Fibroblast of skin of back (primary cell): ENCODE measurements at places on chromosomes 1 and 21.

DNA sequence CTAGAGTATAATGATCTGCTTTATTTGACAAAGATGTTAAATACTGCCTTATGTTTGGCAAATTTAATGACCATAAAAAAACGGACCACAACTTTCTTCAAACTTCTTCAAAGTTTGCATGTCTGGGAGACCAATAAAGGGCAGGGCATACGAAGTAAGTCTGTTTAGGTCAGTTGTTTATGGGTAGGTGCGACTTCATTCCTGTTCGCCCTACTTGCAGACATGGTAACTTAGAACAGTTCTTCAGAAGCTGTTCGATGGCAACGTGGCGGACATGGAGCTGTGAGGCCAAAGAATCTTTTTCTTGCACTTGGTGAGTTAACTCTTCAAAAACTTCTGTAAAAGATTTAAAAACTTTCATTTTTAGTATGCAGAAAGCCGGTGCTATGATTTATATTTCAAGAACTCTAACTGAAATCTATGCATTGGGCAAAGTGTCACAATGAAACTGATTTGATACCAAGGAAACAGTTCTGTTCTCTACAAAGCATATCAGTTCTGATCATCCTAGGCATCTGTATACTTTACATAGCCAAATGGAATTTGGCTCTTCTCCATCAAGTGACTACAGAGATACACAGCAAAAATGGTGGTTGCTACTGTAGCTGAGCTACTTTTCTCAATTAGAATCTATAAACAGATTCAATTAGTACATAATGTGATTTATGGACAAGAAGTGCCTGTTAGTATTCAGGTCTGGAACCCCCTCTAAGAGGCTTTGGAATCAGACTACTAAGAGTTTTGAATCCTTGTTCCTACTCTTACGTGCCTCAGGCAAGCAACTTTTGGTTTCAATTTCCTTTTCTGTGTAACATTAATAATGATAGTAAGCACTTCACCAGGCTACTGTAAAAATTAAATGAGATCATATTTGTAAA lies 25.7 kb downstream of the C21orf91 start:
- peak; percentile 16 for DNase-seq

DNA sequence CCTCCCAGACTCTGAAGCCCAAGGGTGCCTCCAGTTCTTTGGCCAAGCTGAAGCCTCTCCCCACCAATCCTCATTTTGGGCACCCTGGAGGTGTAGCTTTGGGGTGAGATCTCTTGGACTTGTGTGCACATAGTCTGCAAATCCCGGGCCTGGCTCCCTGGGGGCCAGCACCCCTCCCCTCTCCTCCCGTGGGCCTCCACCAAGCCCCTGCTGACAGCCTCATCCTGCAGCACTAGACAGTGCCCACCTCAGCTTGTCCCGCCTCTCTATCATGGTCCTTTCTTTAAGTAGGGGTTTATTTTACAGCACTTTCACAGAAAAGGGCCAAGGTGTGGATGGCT lies 3.2 kb downstream of the GJC2 start:
- no peak for DNase-seq

DNA sequence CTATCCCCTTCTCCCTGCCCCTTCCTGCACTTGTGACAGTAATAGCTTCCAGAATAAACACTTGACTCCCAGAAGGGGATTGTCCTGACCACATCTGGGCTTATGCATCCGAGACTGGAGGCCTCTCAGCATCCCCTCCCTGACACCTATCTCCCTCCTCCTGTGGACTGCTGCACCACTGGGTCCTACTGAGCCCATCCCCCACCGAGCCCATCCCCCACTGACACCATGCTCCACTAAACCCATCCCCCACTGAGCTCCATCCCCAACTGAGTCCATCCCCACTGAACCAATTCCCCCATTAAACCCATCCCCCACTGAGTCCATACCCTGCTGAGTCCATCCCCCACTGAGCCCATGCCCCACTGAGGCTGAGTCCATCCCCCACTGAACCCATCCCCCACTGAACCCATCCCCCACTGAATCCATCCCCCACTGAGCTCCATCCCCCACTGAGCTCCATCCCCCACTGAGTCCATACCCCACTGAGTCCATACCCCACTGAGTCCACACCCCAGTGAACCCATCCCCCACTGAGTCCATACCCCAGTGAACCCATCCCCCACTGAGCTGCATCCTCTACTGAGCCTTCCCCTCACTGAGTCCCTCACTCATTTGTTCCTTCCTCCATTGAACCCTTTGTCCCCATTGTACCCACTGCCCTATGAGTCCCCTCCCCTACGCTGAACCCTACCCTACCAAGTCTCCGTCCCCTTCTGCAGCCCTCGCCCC lies 5.6 kb downstream of the PDZK1IP1 start:
- no peak for DNase-seq

GRCh38 chr1:247111259-247111699 lies 7.1 kb upstream of the ZNF669 start:
- peak; percentile 14 for DNase-seq

GRCh38 chr1:231207437-231207836 lies 33.6 kb upstream of the GNPAT start:
- no peak for DNase-seq

DNA sequence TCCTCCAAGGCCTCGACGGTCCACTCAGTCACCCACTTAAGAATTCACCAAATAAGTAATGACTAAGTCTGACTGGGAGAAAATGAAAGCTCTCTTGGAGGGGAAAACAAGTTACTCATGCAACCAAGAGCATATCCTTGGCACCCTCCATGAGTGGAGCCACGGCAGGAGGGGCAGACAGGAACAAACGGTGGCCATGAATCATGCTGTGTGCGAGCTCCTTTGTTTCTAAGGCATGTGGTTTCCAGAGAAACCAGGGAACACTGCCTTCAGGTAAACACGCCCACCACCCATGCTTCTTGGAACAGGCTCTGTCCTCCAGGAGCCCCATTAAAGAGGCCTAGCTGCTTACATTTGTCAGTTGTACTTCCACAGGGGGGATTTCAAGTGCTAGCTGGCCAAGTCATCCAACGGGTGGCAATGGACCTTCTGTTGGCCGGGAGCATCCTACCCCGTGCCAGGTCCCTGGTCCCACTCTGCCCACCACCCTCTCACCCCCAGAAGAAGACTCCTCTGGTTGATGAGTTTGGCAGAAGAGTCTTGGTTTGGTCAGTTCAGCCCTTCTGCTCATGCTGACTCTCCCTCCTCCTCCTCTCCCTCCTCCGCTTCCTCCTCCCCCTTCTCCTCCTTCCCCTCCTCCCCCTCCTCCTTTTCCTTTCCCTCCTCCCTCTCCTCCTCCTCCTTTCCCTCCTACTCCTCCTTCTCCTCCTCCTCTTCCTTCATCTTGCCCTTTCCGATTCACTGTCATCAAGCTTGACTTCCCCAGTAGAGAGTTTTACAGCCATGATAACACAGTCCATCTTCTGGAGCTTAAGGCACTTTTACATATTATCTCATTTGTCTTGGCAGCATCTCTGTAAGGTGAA lies 107.6 kb downstream of the CCDC185 start:
- DNase-seq, result peak; percentile 78

DNA sequence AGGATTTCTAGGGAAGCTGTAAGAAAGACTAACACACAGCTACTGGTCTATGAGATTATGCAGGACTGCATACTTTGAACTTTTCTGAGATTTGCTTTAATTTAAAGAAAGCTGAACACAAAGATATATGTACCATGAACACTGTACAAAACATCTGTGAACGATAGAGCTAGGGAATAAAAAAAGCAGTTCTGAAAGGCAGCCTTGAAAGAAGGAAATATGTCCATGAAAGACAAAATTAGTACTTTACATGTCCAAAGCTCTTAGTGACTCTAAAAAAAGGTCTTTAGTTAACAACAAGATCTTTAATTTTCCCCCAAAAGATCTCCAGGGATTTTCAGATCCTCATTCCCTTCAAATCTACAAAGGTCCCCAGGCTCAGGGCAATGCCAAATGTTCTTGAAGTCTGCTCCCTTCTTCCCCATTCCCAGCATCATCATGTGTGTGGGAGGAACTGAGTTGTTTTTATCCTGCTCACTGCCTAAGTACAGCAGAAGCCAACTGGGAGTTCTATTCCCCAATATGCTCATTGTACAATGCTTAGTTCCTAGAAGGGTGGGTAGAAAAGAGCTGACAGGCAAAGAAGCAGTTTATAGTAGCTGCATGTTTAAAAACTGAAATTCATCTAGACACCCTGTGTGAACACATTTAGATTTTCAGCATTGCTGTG lies 60.1 kb upstream of the PTCH2 start:
- DNase-seq, result no peak

DNA sequence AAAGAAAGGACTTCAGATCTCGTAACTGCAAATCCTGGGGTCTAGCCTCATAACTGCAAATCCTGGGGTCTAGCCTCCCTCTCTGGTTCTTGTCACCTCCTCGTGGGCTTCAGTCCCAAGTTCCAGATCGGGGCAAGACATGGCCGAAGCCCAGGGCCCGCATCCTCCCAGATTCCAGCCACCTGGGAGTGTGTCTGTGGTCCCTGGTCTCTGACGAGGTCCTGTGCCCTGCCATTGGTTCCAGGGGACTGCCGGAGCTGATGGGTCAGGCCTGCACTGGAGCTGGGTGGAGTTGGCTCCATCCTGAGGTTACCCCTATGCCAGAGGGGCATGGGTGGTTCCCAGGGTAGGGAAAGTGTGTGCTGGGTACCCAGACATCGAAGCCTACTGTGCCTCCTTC lies 17.7 kb upstream of the C1orf174 start:
- no peak for DNase-seq

DNA sequence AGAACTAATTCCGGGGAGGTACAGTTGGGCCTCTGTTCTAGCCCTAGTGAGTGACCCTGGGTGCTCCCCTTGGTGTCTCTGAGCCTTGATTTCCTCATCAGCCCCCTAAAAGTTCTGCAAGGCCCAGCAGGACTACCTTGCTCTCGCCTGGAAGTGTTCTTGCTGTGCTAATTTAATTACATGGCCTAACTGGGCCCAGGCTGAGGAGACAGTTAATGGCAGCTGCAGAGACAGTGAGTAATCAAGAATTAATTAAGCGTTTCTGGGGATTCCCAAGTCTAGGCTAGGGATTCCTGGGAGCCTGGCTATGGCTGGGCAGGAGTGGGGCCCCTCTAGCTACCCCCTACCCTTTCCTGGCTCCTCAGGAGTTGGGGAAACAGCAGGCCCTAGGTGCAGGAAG lies 24.7 kb upstream of the DMBX1 start:
- DNase-seq, result no peak

- DNase-seq, result no peak
These were observed 21.4 kb downstream of the TGFB2 start for GRCh38 chr1:218366322-218367052.

DNA sequence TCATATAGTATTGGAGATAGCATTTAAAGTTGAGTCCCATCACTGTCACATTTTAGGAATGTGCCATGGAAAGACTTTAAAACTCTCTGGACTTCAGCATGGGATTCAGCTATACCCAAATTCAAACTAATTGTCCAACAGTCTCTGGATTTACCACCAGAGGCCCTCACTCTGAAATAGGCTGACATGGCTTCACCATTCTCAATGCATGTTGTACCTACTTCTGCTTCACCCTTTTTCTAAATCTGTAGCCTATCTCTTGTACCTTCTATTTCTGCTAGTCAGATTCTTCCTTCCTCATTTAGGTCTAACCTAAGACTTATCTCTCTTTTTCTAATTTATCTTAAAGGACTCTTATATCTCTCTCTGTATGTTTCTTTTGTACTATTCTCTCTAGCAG lies 512.7 kb upstream of the ZRANB2 start:
- peak; percentile 15 for DNase-seq

DNA sequence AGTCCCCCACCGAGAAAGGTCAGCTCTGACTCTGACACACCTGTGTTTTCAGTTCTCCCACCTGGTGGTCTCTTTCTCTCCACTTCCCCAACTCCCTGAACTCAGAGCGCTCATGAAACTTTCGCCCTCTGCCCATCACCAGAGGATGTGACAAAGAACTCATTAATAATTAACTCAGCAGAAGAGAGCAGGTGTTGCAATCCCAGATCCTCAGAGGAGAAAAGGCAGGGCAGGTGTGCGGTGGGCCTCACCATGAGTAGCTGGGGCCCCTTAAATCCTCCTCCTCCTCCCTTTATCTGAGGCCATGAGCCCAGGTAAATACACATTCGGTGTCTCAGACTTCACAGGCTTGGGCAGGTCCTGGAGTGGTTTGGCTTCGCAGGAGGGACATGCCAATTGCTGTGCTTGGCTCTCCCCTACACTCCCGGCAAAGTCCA lies 1.7 kb upstream of the LAMB3 start:
- no peak for DNase-seq

- no peak for DNase-seq
These were observed 244.8 kb downstream of the RPS6KC1 start for GRCh38 chr1:213295860-213296259.

DNA sequence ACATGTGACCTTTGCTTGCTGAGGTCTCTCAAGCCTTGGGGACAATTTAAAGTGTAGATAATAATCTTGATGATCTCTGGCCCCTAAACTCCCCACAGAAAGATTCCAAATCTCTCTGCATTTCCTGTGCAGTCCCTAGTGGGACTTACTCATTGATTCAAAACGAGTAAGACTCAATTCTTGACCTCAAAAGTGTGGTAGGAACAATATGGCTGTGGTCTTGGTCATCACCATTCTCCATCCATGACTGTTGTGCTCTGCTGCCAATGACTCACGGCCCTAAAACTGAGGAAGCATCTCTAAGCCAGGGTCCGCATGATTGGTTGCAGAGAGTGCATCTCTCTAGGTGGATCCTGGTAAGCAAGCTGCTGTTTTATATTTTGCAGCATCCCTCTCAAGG lies 268.0 kb downstream of the PTGER3 start:
- peak; percentile 89 for DNase-seq

DNA sequence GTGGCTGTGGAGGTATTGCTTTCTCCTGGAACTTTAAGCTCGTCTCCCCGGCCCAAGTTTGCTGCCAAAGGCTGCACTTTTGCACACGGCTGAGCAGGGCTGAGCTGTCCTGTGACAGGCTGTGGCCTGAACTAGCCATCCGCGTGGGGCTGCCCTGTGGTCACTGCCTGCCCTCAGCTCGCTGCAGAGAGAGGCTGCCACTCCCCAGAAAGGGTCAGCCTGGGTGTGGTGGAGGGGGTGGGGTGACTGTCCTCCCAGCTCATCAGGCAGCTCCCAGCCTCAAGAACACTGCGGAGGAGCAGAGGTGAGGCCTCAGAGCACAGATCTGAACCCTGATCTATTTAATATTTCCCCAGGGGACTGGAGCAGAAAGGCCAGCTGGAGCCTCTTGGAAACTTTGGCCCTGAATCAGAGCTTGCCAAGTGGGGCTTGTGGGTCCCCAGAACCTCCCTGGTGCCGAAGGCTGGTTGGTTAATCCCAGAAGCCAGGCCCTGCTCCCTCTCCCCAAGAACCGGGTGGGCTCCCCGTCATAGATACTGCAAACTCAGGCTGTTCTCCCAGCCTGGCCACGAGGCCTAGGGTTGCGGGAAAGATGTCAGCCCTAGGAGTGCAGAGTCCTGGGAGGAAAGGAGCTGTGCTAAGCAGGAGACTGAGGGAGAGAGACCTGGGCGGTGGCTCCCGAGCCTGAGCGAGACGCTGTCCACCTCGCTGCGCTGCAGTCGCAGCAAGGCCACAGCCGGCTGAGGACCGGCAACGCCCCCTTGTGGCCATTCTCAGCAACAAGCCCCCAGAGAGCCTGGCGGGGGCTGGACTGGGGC lies 125.1 kb upstream of the IPO9 start:
- peak; percentile 79 for DNase-seq

DNA sequence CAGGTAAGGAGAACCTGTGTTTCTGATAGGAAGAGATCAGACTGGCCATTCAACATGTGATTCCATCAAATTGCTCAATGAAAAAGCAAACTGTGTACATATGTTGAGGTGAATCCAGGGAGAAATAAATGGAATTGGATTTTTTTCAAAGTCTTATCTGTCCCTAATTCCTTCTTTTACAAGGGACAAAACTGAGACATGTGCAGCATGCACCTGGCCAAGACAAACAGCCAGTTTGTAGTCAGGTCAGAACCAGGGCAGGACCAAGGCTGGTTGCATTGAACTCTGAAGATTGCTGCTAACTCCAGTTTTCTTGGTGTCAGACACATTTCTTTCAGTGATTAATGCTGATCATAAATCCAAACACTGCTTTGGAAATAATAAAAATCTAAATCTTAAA lies 69.6 kb upstream of the CCDC190 start:
- DNase-seq, result no peak
